Stimulated activated CD8-positive, alpha-beta memory T cell treated with anti-CD3 and anti-CD28 coated beads, Interleukin-2, amount 100 ng/mL, for 1 hour (primary cell): ENCODE measurements at places on chromosomes 16 and 17.

DNA sequence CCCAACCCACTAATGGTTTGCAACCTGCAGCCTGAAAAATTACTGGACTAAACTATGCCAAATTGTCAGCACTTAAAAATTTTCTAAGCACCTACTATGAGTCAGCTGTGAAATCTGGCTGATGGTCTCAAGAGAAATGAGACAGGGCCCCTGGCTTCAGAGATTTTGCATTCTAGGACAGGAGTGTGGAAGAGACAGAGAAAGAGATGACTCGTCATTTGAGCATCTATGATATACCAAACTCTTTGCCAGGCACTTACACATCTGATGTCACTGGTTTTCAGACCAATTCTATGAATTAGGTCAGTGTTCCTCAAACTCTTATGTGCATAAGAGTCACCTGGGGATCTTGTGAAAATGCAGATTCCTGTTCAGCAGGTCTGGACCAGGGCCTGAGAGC lies 44.4 kb downstream of the CLEC19A start:
- no peak for DNase-seq

GRCh38 chr16:3202903-3203539 lies 15.0 kb downstream of the OR1F1 start:
- DNase-seq = no peak

DNA sequence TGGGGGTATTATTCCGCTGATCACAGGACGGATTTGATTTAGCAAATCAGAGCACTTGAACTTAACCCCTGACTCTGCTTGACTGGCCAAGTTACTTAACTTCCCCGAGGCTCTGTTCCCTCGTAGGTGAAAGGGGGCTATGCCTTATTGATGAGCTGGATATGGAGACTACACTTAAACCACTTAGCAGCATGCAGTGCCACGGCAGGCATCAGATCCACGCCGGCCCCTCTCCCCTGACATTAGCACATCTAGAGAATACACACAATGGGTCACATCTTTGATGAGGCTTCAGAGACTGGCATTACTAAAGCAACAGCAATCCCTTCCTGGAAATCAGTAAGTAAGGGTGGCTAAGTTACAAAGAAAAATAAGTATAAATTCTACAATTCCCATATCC lies 71.0 kb downstream of the ABCC12 start:
- no peak for DNase-seq

DNA sequence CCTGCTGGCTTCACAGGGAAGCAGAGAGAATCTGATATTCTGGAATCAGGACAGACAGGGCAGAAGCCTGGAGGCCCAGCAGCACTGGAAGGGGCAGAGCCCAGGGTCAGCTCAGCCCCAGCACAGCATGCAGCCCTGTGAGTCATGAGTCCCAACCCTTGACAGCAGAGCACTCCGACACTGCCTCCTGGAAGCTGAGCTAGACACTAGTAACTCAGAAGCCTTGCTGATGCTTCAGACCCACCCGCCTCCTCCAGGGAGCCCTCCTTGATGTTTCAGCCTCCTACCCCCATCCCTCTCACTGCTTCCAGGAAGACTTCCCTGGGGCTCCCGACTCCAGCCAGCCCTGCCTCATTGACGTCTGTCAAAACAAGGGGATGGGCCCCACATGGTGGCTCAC lies 6.9 kb downstream of the CAMKK1 start:
- no peak for DNase-seq

DNA sequence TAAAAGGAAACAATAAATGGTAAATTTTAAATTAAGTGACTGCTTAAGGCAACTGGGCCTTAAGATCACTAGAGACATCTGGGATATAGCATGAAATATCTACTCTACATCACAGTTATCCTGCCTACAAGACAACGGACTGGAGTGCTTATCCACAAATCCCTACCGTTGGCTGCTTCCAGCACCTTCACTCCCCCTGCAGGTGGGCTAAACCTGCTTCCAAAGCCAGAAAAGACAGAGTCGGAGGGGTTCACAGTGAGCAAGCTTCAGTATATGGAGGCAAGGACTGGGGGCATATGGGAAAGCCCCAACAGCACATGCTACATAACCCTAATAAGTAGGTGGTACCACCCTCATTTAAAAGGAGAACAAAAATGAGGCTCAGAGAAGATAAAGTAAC lies 45.3 kb downstream of the GRIN2A start:
- no peak for DNase-seq

DNA sequence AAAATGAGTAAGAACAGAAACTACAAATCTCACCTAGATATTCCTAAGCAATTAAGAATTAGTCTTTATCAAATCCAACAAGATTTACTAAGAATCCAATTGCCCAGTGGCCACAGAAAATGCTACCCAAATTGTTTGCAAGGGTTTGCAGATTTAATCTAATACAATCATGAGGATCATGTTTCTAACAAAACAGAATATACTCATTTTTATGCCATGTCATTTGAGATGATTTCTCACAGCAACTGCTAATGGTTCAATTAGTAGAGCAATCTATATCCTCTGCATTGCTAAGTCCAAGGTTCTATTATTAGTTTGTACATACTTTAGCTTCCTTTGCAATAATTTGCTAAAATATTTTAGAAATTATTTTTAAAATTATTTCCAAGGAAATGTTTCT lies 41.2 kb downstream of the HELZ start:
- DNase-seq = no peak

GRCh38 chr17:57994436-57994835 lies 6.4 kb upstream of the VEZF1 start:
- no peak for DNase-seq

DNA sequence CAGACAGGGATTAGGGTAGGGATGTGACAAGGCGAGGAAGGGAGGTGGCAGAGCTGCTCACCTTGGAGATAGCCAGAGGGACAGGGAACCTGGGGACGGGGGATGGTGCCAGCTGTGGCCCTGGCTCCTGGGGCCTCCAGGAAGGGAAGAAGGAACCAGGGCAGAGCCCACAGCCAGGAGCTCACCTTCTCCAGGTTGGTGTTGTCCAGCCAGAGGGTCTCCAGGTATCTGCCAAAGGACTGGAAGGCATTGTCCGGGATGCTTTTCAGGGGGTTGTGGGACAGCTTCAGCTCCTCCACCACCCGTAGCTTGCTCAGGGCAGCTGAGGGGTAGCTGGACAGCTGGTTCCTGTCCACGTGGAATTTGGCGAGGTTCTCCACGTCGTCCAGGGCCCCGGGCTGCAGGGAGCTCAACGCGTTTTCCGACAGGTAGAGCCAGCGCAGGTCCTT lies 801 bp downstream of the CHAD start:
- DNase-seq = no peak

GRCh38 chr17:49327835-49328784 lies 33.9 kb downstream of the ZNF652 start:
- no peak for DNase-seq

DNA sequence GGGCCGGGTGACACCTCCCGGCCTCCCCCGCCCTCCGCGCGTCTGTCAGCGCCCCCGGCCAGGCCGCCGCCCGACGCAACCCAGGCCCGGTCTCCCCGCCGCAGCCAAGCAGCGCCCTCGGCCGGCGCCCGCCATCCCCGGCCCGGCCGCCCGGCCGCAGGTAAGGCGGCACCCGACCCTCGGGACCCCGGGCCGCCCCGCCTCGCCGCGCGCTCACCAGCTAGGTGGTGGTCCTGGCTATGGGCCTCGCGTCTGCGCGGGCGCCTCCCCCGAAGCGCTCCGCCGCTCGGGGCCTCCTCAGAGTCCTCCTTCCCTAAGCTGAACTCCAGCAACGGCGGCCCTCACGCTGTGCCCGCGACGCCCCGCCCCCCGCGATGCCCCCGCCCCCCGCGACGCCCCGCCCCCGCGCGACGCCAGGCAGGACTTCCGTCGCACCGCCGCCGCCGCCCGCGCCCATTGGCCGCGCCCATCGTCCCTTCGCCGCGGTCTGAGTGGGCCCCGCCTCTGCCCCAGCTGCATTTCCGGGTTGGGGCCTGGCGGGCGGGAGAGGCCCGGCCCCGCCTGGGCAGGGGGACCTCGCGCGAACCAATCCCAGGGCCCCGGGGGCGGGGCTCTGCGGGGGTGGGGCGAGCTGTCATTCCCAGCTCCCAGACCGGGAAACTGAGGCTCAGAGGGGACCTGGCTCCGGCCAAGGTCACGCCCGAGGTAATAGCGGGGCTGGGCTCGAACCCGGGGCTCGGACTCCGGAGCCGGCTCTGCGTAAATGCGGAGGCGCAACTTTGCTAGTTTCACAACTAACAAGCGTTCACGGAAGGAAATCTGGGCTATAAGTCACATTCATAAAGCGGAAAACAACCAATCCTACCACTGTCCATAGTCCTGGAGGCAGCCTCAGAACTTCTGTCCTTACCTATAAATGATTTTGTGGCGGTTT lies 9.0 kb upstream of the KCTD5 start:
- DNase-seq = peak; percentile 84

GRCh38 chr17:56690441-56691291 lies 97.2 kb downstream of the NOG start:
- DNase-seq = no peak

DNA sequence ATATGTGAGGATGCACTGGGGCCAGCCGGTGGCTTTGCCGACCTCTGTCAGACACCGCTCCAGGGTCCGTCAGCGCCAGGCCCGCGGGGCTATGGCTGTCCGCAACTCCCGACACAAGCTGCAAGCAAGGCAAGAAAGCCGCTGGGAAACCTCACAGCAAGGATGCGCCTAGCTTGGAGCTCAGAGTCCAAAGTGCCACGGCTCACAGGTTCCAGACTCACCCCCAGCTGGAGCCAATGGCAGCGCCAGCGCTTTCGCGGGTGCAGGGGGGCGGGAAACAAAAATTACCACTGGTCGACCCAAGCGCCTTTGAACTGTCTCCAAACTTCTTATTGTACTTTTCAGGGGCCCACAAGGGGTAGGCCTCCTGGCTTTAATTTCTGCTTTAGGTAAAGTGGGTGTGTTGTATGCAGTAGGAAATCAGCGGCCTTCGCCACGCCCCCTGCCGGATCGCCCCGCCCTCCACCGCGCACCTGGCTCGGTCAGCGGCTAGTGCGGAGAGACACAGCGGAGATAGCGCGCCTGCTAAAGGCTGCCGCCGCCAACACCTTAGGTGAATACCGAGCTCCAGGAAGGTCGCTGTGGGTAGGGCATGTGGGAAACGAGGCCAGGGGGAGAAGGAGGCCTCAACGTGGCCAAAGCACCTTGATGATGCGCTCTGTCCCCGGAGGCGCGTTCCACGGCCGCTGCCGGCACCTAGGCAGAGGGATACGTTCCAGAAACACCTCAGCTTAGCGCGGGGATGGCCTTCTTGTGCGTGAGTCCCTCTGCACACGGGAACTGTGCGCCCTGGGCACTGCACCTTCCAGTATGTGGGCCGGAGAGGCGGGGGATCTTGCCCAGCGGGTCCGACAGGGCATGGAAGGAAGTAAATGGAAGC lies 61.0 kb upstream of the RBL2 start:
- DNase-seq = peak; percentile 70

DNA sequence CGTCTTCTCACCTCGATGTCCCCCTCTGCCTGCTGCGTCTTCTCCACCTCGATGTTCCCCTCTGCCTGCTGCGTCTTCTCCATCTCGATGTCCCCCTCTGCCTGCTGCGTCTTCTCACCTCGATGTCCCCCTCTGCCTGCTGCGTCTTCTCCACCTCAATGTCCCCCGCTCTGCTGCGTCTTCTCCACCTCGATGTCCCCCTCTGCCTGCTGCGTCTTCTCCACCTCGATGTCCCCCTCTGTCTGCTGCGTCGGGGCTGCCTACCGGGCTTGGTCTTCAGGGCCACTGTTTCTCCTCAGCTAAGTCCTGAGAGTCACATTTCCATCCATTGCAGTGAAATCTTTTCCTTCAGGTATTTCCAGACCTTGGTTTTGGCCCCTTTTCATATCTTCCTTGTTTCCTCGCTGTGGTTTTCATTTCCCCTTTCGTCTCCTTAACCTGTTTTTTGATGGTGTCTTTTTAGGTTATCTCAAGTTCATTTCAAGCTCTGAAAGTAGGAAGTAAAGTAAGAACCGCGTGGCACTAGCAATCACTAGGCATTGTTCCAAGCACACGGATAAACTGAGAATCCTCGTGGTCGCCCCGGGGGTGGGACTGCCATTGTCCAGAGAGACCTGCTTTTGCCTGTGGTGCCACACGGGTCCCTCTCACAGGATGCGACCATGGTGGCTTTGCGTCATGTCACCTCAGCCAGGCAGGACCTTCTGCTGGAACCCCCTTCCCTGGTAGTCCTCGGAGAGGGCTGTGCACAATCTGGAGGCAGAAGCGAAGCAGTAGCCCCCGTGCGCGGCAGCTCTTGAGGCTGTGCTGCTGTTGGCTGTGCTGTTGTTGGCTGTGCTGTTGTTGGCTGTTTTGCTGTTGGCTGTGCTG lies 9.5 kb upstream of the ZNF750 start:
- no peak for DNase-seq

DNA sequence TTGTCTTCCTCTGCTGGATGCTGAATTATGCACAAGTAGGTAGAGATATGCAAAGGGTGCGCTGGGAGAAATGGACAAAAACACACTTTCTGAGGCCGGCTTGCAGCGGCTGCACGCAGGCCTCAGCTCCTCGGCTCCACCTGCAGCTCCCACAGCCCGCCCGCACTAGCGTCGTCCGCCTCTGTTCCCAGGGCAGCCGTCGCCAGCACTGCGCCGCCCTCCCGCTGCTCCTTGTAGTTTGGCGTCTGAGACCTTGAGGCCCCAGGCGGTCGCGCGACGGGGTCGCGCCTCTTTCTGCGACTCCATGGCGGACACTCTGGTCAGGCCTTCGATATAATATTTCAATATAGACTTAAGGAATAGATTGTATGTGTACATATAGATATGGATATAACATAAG lies 24.8 kb downstream of the SLFN12 start:
- DNase-seq = no peak

GRCh38 chr17:73895157-73895556 lies 250.9 kb upstream of the SDK2 start:
- DNase-seq = no peak

DNA sequence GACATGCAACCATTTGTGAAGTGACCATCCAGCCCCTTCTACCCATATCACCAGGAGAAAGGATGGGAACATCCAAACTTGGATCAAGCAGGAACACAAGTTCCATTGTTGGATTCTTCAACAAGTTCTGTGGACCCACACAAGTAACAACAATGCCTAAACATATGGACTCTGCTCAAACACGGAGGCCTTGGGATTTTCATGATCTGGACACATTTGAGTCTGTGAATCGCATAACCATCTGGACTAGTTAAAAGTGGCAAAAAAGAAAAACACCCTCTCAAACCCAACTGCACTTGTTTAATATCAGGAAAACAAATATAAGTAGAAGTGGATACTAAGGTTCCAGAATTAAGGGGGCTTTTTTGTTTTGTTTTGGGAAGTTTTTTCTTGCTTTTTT lies 70.8 kb downstream of the TOX3 start:
- no peak for DNase-seq

- DNase-seq = no peak
These were observed 406.3 kb downstream of the WWOX start for GRCh38 chr16:78505544-78506366.
